Naive thymus-derived CD4-positive, alpha-beta T cell (primary cell): ENCODE measurements at places on chromosomes 1 and 21.

GRCh38 chr1:96256130-96256790, 465.3 kb upstream of the PTBP2 start:
- no peak for DNase-seq

DNA sequence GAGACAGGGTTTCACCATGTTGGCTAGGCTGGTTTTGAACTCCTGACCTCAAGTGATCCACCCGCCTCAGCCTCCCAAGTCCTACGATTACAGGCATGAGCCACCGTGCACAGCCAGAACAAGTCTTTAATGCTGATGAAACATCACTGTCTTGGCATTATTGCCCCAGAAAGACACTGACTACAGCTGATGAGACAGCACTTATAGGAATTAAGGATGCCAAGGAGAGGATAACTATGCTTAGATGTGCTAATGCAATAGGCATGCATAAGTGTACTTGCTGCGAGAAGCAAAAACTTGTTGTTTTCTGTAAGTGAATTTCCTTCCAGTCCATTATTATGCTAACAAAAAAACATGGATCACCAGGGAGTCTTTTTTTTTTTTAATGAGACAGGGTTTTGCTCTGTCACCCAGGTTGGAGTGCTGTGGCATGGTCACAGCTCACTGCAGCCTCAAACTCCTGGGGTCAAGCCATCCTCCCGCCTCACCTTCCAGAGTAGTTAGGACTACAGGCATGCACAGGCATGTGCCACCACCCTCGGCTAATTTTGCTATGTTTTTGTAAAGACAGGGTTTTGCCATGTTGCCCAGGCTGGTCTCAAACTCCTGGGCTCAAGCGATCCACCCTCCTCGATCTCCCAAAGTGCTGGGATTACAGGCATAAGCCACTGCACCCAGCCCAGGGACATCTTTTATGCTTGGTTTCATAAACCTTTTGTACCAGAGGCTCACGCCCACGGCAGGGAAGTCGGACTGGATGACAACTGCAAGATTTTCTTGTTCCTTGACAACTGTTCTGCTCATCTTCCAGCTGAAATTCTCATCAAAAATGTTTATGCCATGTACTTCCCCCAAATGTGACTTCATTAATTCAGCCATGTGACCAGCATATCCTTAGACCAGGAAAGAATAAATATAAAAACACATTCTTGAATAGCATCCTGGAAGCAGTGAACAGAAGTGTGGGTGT, 23.1 kb downstream of the RHEX start:
- DNase-seq: no peak

DNA sequence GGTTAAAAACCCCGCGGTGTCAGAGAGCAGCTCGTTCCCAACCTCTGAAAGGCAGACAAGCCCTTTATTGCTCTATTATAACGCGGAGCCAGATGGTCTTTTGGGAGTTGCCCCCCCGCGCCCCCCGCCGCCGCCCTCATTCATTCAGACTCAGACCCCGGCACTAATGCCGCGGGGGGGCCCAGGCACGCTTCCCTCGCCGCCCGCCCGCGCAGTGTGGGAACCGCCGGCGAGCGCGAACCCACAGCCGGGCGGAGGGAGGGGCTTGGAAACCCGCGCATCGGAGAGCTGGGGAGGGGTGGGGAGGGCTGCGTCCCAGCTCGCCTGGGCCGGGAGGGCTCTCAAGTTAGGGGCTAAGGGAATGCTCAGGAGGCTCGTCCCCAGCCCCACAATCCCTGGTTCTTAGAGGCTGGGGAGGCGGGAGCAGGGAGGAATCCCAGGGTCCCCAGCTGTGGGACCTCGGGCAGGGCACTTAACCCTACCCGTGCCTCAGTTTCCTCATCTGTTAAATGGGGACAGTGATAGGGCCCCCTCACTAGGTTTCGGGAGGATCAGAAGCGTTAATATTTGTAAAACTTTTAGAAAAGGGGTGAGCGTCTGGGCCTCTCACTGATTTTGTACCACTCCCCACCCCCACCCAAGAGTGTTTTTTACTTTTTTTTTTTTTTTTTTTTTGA, 10.9 kb upstream of the HES5 start:
- DNase-seq: no peak

DNA sequence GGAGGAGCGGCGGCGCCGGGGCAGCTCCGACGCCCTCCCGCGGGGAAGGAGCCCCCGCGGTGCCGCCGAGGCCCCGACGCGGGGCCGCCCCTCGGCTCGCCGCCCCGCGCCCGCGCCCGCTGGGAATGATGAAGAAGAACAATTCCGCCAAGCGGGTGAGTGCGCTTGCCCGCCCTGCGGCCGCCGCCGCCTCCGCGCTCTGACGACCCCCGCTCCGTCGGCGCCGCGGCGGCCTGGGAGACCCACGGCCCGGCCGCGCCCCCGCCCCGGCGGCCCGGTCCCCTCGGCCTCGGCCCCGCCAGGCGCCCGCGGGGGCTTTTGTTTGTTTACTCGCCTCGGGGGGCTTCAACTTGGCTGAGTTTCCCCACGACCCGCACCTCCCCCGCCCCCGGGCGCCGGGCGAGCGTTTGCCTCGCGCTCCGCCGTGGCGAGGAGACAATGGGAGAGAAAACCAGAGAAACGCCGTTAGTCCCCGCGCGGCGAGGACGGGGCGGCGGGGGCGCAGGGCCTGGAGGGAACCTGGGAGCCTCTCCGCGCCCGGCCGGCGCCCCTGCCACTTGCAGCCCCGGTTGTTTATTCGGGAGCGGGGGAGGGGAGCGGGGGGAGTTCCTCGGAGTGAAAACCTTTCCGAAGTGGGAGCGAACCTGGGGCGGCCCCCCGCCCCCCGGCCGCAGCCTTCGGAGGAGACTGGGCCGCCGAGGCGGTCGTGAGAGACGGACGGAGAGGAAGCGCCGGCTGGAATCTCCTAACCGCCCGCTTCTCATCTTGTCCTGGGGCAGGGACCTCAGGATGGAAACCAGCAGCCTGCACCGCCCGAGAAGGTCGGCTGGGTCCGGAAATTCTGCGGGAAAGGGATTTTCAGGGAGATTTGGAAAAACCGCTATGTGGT, 661 bp downstream of the PLEKHO1 start:
- DNase-seq: peak; percentile 22

- no peak for DNase-seq
Measured at GRCh38 chr1:8422510-8423268, 104.8 kb downstream of the SLC45A1 start.

GRCh38 chr21:45453308-45453950, 48.5 kb downstream of the COL18A1 start:
- no peak for DNase-seq

DNA sequence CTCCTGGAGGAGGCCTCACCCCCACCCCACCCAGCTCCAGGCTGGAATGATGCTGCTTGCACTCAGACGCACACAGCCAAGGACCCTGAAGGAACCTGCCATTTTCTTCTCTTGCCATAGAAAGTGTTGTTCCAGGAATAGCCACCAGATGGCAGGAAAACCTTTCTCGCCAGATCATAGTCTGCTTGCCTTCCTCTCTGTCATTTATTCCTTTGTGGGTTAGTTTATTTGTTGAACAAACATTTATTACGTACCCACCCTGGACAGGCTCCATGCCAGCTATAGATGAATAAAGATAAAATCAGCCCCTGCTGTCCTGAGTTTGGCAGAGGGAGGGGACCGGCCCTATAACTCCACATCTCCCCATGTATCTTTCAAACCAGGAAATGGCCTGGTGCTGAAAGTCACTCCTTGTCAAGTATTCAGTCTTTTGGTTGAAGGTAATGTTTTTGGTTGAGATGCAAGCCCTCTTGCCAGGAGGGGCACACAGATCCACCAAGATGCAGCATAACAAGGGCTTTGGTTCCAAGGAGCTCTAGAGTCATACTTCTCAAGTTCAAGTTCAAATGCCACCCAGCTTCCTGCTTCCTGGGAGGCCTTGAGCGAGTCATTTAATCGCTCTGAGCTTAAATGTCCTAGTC, 7.0 kb upstream of the KCNC4 start:
- DNase-seq: peak; percentile 82

DNA sequence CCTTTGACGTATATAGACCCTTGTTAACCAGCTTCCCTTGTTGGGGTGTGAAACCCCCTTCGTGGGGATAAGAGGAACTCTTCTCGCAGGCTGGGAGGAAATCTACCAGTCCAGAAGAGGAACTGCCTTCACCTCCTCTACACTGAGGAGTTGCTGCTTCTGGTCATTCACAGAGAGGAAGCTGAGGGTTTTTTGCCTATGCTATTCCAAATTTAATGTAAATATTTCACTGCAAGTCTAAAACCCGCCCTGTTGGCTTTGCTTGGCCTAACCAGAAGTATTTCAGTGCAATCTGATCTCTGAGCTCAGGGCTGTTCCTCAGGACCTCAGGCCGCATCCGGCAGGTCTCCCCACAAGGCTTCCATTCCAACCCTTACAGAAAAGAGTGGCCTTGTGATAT, 150.1 kb downstream of the HIVEP3 start:
- no peak for DNase-seq

DNA sequence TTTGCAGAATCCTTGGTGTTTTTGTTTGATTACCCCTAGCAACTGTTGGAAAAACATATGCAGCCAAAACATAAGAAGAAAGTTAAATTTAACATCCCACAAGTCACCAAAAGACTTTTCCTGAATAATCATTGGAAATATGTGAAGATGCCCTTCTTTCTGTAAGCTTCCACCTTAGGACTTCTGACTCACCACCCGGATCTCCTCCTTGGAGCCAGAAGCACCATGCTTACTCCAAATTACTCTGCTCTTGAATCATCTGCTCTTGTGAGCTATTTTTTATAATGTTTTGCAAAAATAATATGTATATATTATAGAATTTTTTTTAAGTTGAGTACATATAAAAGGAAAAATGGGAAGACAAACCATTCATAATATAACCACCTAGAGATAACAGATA, 391.7 kb downstream of the KCTD3 start:
- DNase-seq: no peak

DNA sequence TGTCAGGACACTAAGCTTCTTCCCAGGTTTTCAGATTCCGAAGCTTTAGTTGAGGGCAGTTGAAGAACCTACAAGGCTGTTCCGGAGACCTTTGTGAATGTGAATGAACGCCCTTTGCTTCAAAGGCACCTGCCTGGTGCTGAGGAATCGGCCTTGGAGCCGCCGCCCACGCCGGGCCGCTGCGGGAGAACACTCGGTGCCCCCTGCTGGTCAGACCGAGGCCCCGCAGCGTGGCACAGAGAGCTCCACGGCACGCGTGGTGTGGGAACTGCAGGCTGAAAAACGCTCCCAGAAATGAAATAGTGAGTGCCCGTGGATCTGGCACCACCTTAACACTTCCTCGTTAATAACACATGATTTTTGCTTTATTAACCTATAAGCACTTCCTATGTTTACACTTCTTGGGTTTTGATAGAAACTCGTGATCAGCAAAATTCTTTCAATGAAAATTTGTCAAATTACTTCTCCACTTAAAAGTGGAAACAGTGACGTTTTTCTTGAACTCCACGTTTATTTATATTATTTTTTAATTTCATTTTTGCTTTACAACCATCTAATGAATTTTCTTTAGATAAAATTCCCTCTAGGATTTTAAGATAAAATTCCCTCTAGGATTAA, 460.6 kb downstream of the DSCAM start:
- DNase-seq: no peak

- peak; percentile 70 for DNase-seq
Measured at GRCh38 chr1:22018583-22019559, 17.4 kb downstream of the CELA3A start.
